ENCODE measurements at places on chromosomes 12 and 14.

- DNase-seq: no peak
These were observed 9.5 kb upstream of the IRF2BPL start for GRCh38 chr14:77037938-77038568.

DNA sequence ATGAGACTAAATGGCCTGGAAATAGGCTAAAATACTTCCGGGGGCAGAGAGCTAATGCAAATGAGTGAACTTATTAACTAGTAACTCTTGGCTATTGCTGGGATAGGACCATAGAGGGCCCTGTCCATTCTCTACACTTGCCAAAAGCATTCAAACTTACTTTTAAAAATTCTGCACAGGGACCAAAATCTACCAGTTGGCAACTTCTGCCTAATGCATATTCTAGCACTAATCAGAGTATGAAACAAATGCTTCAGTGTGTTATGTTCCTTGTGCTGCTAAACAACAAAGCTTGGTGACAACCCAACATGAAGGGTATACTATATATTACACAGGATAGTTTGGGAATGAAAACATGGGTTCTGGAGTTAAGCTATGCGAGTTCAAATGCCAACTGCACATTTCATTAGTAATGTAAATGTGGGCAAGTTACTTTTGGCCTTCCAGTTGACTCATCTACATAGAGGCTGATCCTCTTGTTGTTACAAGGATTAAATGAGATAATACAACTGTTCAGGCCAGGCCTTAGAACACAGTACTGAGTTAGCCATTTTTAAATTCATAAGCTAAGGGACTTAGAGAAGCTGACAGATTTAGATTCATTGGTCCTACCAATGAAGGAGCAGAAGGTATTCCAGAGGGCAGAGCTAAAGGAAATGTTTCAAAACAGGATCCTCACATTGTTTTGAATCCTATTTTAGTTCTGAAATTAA, 32.4 kb downstream of the HIGD1C start:
- DNase-seq: no peak

DNA sequence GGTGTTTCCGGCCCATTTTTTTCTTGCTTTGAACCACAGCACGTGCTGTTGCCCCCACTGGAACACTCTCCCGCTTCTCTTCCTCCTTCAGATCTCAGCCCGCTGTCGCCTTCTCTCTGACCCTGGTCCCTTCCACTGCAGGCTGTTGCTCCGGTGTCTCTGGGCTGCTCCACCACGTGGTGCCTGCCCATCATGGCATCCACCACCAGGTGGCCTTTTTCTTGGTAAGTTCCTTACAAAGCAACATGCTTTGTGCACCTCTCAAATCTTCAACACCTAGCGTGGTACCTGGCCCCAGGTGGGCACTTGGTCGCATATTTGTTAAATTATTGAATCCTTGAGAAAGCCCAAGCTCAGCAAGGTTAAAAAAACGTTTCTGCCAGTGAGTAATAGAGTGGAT, 19.1 kb downstream of the TUNAR start:
- no peak for DNase-seq

DNA sequence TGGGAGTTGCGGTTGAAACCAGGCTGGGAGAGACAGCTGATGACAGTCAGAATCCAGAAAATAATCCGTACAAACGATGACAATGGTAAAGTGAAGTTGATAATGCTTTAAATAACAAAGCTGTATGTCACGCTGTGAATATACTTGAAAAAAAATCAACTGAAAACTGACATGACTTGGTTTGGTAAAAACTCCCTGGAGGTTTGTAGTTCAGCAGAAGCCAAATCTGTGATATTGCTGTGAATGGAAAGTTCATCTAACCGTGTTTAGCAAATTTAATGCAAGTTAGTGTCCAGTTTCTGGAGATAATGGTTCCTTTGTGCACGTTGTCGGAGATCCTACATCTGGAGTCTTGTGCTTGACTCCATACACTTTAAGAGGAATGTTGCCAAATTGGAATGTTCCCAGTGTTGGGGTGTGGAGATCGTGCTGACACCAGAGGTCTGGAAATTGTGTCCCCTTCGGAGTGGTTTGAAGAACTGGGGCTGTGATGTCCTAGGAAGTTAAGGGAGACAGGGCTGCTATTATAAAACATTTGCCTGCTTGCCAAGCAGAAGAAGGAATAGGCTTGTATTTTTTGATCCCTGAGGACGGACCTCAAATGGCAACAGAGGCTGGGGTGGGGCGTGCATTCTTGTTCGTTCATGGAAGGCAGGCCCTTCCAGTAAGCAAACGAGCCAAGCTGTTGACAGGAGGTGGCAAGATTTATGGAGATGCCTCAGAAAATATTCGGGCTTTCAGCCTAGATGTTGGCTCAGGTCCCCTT, 30.6 kb downstream of the PPFIBP1 start:
- DNase-seq: no peak

DNA sequence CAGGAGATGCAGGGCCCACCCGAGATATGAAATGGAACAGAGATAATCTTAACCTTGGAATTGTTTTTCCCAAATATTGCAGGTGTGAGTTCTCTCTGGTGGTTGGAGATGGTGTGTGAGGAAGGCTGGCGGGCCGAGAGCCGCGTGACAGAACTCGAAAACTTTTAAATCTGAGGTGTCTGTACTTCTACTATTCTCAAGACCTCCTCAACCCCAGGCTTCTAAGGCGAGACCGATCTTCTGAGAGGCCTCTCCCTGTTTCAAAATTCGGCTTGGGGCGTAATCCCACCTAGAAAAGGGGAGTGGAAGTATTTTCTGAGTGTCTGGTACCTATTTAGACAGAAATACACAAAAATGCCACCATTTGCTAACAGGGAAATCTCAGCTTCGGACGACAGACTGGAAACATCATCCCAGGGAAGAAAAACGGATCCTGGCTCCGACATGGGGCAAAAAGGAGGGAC, 611 bp downstream of the SARNP start:
- DNase-seq: no peak

- no peak for DNase-seq
These were observed 1.4 kb downstream of the NIN start for GRCh38 chr14:50829489-50830043.

DNA sequence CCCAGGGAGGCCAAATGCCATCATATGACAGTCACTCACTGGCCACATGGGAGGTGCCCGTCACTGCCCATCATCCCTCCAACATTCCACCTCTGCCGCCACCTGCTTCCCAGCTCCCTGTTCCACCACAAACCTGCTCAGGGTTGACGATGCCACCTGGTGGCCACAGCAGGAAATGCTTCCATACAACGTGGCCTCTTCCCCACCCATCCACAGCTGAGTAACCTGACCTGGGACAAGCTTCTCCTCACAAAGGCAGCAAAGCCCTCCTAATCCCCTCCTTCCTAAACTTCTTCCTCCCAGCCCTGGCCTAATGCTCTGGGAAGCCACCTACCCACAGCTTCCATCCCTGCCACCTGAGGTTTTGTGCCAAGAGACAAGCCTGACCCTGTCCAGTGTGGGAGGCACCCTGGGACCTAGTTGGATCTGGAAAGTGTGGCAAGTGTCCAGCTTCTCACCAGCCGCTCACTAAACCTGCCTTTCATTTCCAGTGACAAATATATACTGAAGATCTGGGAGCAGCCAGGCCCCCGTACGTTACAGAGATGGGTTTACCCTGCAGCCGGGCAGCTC, 4.3 kb downstream of the DEGS2 start:
- peak; percentile 69 for DNase-seq

GRCh38 chr12:77599782-77600467, 230.8 kb upstream of the NAV3 start:
- DNase-seq: no peak

GRCh38 chr14:103372552-103373304, 12.5 kb upstream of the MARK3 start:
- no peak for DNase-seq

GRCh38 chr14:30214461-30215090, 286.9 kb upstream of the PRKD1 start:
- no peak for DNase-seq

- DNase-seq: no peak
These were observed 60.4 kb upstream of the PTHLH start for GRCh38 chr12:28032811-28033537.

DNA sequence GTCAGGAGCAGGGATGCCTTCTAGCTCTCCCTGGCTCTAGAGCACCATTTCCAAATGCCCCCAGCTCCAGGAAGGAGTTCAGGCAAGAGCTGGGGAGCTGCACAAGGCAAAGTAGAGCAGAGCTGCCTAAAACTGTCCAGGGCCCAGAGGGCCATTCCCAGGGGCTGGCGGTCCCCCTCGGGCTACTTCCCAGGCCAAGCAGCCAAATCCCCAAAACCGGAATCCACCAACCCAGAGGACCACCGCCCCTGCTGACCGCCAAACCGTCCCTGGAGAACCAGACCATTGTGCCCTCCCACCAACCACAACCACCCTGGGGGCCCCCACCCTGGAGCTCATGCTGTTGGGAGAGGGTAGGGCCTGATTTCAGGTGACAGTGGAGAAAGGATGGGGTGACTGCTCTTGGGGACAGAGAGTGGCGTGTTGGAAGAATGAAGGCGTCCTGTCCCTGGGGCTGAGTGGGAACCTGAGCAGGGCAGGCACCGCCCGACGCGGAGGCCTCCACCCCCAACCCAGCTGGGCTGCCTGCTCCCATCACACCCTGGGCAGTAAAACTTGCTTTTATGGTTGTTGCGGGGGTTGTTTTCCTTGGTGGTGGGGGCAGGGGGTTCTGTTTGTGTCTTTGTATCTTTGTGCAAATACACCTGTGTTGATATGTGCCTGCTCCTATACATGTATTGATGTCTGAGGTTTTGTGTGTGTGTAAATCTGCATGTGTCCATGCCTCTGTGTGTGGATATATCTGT, 24.0 kb upstream of the KRT78 start:
- peak; percentile 84 for DNase-seq

- DNase-seq: no peak
These were observed 456.6 kb downstream of the VRK1 start for GRCh38 chr14:97253756-97254155.

DNA sequence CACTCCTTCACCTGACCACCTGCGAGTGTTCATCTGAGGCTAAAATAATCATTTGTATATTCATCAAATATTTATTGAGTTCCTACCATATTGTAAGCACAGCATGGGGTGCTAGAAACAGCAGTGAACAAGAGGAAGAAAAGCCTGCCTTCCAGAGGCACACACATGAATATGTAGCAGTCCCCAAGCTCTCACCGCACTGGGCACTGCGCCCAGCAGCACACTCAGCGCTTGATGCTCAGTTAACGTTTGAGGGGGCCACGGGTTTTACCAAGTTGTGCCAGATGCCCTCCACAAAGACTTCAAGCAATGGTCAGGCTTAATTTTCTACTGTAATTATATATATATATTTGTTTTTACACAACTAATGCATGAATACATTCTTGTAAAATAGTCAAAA, 52.0 kb downstream of the HELB start:
- DNase-seq: no peak

GRCh38 chr12:78611504-78611903, 253.1 kb upstream of the SYT1 start:
- no peak for DNase-seq

DNA sequence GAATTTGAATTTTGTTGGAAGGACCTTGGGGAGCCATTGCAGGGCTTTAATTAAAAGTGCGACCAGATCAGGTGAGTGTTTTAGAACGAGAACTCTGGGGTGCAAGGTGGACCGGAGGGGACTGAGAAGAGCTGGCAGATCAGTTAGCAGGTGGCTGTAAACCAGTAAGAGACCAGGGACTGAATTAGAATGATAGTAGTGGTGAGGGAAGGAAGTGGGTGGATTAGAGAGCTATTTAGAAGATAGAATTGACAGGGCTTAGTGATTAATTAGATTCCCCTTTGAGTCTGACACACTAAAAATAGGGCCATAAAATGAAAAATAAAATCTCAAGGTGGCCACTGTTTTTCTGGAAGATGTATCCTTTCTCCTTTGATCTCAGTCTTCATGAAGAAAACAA, 44.8 kb downstream of the PLXNC1 start:
- no peak for DNase-seq

DNA sequence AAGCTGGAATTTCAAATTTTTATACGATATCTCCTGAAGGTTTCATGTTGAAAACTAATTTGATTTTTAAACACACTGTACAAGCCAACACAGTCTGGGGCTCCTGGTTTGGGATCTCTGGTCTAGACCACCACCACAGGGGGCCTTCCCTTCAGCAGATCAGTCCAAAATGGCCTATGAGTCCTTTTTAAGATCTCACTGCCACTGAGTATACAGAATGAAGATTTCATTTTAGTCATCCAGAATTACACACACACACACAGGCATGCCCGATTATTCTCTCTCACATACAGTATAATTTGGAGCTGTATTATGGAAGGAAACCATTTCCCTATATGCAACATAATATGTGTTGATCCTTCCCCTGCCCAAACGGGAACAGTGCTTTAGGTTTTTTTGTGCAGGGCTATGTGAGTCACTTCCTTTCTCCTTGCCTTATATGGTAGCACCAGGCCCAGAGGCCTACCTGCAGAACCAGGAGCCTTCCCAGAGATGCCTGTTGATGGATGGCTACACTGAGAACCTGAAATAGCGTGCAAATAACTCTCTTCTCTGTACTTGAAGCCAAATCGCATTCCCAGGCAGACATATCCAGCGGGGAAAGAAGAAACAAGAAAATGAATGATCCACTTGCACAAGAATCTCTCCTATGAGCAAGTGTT, 28.1 kb upstream of the WNK1 start:
- no peak for DNase-seq

DNA sequence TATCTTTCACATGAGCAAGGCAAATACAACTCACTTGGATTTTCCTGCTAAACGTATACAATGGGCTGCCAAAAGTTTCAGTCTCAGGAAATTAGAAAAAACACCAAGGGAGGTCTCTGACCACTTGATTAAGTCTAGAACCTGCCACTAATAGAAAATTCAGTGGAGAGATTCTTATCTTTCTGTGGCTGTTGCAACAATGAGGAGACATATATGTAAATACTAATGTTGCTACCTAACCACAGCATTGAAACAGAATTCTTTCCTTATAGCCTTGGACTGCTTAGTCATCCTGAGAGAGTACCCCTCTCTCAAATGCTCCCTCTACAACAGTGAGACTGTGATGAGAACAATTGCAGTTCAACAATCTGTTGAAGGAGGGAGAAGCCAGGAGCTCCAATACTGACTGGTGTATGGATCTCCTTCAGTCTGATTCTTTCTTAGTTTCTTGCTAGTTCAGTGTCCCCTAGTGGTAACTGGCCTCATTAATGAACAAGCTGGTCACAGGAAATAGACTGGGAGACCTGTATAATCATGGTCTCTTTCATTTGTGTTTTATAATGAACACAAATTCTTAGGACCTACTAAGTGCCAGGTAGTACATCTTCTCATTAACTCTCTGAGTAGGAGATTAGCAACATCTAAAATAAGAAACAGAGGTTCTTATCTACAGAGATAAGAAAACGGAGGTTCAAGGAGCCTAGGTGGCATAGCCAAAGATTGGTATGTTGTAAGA, 164.5 kb downstream of the SLC38A4 start:
- peak; percentile 33 for DNase-seq

GRCh38 chr14:103391048-103391447, 5.8 kb downstream of the MARK3 start:
- DNase-seq: no peak

- no peak for DNase-seq
These were observed 19.9 kb downstream of the SLC35F4 start for GRCh38 chr14:57845802-57846531.

GRCh38 chr12:124053851-124054250, 80.8 kb downstream of the ZNF664 start:
- no peak for DNase-seq
